ENCODE measurements at places on chromosomes 7 and 10.

DNA sequence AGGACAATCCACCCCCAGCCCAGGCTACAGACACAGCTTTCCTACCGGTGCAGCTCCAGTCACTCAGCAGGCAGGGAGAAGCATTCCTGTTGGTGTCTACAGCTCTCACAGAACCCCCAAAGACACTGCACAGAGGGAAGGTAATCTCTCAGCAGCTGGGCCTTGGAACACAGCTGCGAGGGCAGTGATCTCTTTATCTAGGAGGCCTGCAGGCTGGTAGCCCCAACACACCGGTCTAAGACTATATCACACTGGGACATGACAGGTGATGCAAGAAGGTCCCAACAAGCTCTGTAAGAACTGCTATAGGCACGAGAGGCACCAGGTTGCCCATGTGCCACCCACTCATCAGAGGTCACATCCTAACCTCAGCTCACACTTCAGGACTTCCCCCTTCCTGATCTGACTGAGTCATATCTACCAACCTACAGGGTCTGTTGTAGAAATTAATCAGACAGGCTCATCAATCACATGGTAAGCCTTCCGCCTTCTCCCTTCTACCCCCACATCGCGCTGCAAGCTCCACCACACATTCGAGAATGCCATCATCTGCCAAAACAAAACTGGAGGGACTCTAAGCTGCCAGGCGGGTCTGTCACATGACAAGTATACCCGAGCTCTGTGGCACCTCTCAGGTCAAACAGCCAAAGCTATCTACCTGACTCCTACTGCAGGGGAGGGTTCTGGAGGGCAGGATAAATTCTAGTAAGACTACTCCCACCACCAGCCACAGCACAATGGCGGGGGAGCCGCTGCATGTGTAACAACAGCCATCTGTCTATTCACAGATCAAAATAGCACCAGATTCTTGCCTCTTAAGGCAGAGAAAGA is 26.1 kb downstream of the FAM53B start:
- DNase-seq, result peak; percentile 83

DNA sequence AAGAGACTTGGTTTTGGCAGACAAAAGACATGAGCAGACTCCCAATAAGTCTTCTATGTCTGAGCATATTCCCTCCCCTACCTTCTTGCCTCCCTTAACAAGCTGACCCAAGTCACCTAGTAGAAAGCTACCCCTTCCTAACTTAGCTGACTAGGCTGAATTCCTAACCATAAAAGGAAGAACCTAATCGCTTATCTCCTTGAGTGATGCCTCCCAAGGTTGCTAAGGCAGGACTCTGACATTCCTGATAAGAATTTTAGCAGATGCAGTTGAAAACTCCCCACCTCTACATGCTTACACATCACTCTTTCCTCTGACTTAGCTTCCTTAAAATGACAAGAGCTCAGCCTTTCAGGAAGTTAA is 704.7 kb upstream of the MBL2 start:
- DNase-seq, result no peak

GRCh38 chr7:121485467-121486243 is 89.5 kb upstream of the FAM3C start:
- DNase-seq, result no peak

GRCh38 chr7:151790830-151791620 is 85.9 kb downstream of the PRKAG2 start:
- DNase-seq, result no peak

- peak; percentile 42 for DNase-seq
Measured at GRCh38 chr7:150803161-150803860, 2.7 kb downstream of the TMEM176A start.

GRCh38 chr7:55130395-55131141 is 111.8 kb downstream of the EGFR start:
- DNase-seq, result no peak

DNA sequence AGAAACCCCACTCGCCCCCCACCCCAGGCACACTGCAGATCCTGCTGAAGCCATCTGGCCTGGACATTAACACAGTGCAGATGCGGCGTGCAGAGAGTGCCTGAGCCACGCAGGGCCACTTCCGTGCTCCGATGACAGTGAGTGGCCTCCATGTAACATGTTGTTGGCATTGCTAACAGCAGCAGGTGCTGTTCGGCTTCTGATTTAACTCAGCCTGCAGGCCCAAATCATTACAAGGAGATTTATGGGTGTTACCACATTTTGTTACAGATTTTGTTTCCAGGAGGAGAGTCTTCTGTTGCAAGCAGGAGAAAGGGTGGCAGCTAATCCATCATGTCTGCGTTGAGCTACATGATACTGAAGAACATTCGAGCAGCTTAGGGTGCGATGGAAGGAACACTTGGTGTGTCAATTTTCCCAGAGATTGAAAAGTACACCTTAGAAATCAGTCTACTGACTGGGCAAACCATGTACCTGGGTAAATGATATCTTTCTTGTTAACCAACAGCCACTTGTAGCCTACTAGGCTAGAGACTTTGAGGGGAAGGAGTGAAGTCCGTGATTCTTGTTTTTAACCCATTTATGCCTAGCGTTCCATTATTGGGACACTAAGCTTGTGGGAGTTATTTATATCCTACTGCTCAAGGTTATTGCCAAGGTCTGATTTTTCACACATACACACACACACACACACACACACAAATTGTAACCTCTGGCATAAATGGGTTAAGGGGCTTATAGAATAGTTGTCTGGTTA is 90.0 kb downstream of the JCAD start:
- DNase-seq, result no peak

- DNase-seq, result no peak
Measured at GRCh38 chr7:44650772-44651171, 44.3 kb downstream of the OGDH start.

- no peak for DNase-seq
Measured at GRCh38 chr10:36499693-36500092, 625.7 kb upstream of the ANKRD30A start.

DNA sequence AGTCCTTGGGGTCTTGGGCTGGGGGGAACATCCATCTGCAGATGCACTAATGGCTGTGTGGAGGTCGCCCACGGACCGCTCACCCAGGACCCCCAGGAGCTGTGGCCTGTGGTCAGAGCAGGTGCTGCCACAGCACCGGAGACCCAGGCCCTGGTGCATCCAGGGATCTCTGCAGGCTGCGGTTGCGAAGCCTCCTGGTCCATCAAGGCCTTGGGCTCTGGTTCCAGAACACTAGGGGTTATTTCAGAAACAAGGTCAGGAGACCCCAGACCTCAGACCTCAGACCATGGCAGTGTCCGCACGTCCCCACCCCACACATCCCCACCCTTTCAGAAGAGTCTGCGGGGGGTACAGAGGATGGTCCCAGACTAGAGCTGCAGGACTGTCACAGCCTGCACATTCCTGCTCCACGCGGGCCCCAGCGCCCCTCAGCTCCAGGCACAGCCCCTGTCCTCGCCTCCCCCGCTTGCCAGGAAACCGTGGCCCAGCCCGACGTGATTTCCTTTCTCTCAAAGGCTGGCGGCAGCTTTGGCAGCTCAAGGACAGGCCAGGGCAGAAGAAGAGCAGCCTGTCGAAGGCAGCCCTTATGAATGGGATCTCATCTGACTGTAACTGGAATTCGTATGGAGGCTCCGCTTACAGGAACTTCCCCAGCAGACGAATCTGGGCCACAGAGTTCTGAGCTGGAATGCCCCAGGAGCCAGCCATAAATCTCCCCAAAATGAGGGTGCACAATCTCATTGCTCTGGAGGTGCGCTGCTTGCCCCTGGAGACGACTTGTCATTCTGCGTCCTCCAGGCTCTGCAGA is 136.2 kb upstream of the RET start:
- DNase-seq, result no peak

GRCh38 chr10:119742947-119743648 is 17.2 kb downstream of the INPP5F start:
- DNase-seq, result peak; percentile 53

- DNase-seq, result no peak
Measured at GRCh38 chr7:5212633-5213285, 22.7 kb downstream of the WIPI2 start.

- DNase-seq, result no peak
Measured at GRCh38 chr7:81393018-81393417, 376.8 kb downstream of the HGF start.

DNA sequence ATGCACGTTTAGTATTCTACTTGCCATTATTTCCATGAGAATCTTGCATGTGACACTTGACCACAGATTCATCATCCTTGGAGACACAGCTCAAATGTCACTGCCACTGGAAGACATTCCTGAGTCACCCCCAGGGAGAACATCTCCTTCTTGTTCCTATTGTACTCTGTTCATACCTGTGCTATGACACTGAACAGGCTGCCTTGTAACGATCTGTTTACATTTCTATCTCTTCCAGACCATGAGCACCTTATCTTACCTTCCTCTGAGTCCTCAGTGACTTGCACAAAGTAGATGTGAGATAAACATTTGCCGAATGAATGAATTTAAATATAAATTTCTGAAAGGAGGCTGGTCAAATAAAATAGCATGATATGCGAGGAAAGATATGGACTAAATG is 331.9 kb upstream of the LRRN3 start:
- no peak for DNase-seq

- DNase-seq, result no peak
Measured at GRCh38 chr7:151869109-151869428, 7.8 kb downstream of the PRKAG2 start.

- DNase-seq, result peak; percentile 50
Measured at GRCh38 chr7:132077971-132078685, 498.1 kb downstream of the PLXNA4 start.

DNA sequence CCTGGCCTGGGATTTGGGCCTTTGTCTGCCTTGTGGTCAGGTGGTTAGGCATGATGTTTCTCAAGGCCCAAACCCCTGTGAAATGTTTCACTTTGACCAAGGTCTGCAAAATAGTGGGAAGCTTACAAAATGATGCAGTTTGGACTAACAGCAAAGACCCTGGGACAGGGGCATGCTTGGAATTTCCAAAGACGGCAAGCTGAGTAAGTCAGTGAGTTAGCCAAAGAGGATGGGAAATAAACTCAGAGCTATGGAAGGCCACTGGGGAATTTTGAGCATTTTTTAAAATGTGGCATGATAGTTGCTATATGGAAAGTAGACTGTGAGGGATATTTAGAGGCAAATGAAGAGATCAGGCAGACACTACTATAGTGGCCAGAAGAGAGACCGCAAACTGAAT is 31.6 kb upstream of the PPP1R3C start:
- no peak for DNase-seq

Data from NCI-H82 (cell line).